ENCODE measurements at places on chromosomes 16 and 17.

GRCh38 chr17:33725675-33726271 lies 432.7 kb upstream of the ASIC2 start:
- DNase-seq, result peak; percentile 81

- DNase-seq, result no peak
These were observed 303.0 kb upstream of the IRX5 start for GRCh38 chr16:54627616-54628015.

DNA sequence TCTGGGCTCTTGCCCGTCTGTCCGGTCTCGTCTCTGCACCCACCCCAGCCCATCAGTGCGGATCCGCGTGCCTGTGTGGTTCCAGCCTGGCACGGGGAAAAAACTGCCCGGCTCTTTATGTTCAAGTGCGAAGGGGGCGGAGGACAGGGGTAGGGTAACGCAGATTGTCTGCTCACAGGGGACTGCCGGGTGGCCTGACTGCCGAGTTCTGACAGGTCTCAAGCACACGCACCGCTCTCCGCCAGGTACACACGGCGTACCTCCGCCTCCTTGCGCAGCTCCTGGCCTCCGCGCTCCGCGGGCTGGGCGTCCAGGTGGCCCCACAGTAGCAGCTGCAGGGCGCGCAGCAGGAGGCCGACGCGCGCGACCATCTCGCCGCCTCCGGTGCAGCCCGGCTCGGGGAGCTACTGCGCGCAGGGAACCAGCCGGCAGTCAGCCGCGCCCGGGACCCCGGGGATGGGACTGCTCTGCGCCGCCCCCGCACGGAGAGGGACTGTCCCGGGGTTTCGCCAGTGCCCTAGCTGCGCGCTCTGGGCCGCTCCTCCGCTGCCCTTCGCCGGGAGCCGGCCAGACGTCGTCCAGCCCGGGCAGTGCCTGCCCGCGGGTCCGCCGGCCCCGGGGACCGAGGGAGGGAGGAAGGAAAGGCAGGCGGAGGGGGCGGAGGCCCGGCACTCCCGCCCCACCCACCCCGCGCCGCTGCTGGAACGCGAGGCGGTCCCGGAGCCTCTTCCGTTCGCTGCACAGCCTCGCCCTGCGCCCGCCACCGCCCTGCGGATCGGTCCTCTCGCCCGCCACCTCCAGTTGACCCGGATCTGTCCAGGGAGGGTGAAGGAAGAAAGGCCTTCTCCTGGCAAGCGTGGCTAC lies at the start of gene MMP28:
MMP28 (minus strand) TSS at position 635 of the 864 bp plus-strand sequence; CDS start at position 371, 264 bp downstream.
- peak; percentile 69 for DNase-seq

- DNase-seq, result no peak
These were observed 214.5 kb downstream of the HS3ST3A1 start for GRCh38 chr17:13387236-13387635.

DNA sequence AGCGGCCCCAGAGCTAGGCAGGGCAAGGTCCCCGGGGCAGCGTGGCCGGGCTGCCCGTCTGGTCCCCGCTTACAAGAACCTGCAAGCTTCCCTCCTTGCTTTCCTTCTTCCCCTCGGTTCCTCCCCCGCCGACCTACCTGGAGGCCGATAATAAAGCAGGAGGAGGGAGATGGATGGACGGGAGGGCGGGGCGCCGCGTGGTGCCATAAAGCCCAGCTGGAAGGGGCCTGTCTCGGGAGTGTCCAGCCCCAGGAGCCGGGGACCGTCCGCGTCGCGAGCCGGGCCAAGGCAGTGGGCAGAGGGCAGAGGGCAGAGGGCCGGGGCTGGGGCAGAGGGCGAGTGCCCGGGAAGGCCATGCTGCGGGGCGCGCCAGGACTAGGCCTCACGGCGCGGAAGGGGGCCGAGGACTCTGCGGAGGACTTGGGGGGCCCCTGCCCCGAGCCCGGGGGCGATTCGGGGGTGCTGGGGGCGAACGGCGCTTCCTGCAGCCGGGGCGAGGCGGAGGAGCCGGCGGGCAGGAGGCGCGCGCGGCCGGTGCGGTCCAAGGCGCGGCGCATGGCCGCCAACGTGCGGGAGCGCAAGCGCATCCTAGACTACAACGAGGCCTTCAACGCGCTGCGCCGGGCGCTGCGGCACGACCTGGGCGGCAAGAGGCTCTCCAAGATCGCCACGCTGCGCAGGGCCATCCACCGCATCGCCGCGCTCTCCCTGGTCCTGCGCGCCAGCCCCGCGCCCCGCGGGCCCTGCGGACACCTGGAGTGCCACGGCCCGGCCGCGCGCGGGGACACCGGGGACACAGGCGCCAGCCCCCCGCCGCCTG lies at the start of gene BHLHA9:
BHLHA9 (plus strand) TSS at position 235 of the 820 bp plus-strand sequence; CDS start at position 355, 120 bp downstream.
- peak; percentile 72 for DNase-seq

DNA sequence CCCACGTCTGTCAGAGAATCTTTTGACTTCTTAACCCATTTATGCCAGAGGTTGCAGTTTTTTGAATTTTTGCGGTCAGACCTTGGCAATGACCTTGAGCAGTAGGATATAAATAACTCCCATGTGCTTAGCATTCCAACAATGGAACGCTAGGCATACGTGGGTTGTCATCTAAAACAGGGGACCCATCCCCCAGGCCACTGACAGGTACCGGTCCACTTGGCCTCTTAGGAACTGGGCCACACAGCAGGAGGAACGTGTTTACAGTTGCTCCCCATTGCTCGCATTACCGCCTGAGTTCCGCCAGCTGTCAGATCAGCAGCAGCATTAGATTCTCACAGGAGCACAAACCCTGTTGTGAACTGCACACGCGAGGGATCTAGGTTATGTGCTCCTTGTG lies 76.8 kb upstream of the LGALS9 start:
- no peak for DNase-seq

GRCh38 chr16:66596986-66597848 lies 7.3 kb upstream of the CMTM3 start:
- no peak for DNase-seq

DNA sequence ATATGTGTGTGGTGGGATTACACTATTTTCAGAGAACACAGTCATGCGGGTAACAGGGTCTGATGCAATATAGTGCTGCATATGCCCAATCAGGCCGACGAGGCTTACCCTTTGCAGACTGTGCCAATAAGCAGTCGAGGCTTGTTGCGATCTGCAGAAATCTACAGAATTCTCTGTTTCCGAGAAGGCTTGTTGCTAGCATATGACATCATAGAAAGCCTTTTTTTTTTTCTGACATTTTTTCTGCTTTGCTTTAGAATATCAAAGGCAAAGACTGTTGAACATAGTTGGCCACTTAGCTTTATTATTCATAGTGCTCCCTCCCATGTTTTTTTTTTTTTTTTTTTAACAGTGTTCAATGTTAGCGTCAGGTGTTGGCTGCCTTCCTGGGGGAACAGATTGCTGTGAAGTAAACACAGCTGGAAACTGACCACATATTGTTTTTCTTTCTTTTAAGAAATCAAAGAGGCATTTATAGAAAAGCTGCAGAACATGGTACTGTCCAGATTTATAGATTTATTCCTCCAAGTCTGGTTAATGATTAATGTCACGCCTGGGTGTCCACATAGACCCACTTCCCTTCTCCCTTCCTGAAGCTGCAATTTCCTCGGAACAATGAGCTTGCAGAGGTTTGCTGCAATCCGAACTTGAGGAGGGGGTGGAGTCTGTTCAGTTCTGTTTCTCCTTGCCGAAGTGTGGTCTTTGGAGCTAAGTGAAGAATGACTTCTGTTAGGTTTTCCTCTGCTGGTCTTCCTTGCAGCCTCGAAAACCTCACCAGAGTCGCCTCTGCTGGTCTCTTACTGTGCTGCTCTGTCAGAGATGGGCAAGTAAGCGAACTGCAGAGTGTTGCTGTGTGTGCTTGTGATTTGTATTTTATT lies 87.3 kb downstream of the MAP2K6 start:
- peak; percentile 63 for DNase-seq

- no peak for DNase-seq
These were observed 55.1 kb downstream of the SOX9 start for GRCh38 chr17:72175787-72176515.

GRCh38 chr17:77914385-77915254 lies 43.9 kb upstream of the TNRC6C start:
- peak; percentile 76 for DNase-seq

- DNase-seq, result no peak
These were observed 15.6 kb upstream of the CLEC10A start for GRCh38 chr17:7095625-7096024.

- no peak for DNase-seq
These were observed 140.7 kb upstream of the PLCG2 start for GRCh38 chr16:81638286-81638945.

GRCh38 chr17:1830288-1830687 lies 483 bp downstream of the RPA1 start:
- DNase-seq, result peak; percentile 62

DNA sequence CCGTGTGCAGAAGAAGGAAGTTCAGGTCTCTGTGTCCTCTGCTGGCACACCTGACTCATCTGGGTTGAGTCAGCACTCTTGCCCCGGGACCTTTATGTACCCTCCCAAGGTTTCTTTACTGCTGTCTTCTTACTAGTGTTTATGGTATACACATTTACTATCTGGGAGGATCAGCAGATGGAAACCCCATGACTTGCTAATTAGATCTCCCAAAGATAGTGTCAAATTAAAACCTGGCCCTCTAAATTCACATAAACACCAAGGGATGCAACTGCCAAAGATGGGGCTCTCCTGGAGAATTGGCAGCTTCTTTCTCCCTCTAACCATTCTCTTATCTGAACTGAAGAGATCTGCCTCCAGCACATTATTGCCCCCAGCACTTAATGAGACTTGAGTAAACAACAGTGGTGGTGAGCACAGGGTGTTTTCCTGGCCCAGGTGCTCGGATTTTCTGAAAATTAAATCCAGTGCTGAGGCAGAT lies 718.1 kb upstream of the SOX9 start:
- no peak for DNase-seq

- no peak for DNase-seq
These were observed 734 bp downstream of the ARHGDIG start for GRCh38 chr16:280991-281659.

DNA sequence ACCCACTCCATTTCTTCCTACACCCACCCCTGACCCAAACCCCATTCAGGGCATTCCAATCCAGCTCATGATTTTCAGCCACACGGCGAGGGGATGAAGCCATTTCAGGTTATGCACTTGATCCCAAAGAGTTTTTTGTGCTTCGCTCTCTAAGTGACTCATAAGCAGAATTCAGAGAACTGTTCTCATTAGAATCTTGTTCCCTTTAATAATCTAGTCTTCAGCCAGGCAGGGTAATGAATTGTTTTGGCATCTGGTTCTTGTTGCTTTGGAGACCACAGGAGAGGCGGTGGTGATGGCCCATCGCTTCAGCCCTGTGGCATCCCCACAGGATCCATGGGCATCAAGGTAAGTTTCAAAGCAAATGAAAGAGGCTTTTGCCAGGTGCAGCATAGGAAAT lies 4.8 kb upstream of the KRT31 start:
- DNase-seq, result no peak

DNA sequence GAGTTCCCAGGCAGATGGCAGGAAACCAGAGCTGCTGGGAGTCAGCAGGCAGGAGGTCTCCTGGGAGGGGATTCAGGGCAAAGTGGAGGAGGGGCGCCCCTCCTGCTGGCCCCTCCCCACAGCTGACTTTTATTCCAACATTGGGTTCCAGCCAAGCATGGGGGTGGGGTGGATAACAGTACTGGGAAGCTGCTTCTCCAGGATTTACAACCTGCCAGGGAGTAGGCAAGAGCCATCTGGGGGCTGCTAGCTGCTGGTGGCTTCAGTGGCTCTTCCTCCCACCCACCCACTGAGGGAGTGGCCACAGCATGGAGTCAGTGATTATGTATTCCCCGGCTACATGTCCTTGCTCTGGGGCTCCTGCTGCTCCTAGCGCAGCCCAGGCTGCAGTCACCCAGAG lies 36.8 kb downstream of the TMEM132E start:
- peak; percentile 64 for DNase-seq

- DNase-seq, result no peak
These were observed 75.9 kb upstream of the ZNF750 start for GRCh38 chr17:82915757-82916027.

DNA sequence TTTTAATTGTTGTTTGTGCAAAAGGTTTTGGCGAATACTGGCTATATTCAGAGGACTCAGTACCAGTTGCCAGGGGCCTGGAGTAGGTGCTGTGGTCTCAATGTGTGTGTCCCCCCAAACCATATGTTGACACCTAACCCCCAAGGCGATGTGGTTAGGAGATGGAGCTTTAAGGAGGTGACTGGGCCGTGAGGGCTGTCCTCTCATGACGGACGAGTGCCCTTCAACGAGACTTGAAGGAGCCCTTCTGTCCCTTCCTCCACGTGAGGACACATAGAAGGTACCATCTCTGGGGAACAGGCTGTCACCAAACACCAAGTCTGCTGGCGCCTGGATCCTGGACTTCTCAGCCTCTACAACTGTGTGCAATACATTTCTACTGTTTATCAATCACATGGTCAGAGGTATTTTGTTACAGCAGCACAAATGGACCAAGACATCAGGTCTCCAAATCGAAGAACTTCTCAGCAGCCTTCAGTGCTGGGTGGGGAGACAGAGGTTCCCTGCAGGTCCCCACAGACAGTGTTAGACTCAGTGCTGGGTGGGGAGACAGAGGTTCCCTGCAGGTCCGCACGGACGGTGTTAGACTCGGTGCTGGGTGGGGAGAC lies 24.8 kb upstream of the METRNL start:
- no peak for DNase-seq

GRCh38 chr17:48630009-48630924 lies 4.1 kb upstream of the HOXB9 start:
- no peak for DNase-seq

- no peak for DNase-seq
These were observed 30.2 kb downstream of the WDR59 start for GRCh38 chr16:74954763-74955162.

DNA sequence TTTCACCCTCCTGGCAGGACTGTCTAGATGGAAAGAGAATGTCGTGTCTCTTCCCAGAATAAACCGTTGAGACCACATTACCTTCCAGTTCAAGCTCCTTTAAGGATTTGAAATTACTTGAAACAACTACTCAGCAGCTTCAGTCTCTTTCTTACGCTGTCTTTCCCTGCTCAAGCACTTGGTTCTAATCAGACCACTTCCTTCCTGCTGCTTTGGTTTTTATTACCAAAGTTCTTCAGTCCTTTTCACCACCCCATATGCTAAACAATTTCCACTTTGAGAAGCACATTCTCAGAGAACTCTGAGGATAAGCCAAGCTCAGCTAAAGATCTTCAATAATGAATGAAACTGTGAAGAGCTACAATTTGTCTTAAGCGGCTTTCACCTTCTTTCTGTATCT lies 105.4 kb downstream of the STX8 start:
- DNase-seq, result no peak

DNA sequence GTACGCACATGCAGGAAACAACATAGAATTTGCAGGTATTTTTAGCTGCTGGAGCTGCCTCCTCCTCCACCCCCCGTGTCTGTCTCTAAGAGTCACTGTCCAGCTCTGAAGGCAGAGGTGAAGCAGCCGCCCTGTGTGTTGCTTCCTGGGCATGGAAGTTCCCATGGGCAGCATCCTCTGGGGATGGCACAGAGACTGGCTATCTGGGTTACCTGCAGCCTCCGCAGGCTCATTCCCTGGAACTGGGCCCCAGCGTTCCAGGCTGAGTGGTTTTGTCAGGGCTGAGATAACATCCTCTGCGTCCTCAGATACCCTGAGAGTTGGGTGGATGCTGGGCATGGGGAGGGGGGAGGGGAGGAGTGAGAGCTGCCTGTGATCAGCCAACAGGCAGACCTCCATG lies 41.5 kb upstream of the MRTFB start:
- no peak for DNase-seq
